Pancreas (tissue), 10 donors: ENCODE measurements at places on chromosomes 5 and 9. TPM values are rescaled to one million over a fixed set of nuclear protein-coding genes. Genes with fewer than 3 reads are reported as not detected.

Gene C5orf52
- total RNA-seq = not detected

Gene TMC1
- total RNA-seq = not detected

Gene CDH18
- total RNA-seq = 0.75 TPM

Gene C5orf58
- not detected for total RNA-seq

Gene CBY3
- not detected for total RNA-seq

Gene SNX24
- total RNA-seq = 5.4 TPM

Gene SOHLH1
- total RNA-seq = not detected

Gene ALDH7A1
- 15.9 TPM for total RNA-seq

Gene SH3PXD2B
- 9.7 TPM for total RNA-seq

Gene ARL14EPL
- total RNA-seq = not detected

DNA sequence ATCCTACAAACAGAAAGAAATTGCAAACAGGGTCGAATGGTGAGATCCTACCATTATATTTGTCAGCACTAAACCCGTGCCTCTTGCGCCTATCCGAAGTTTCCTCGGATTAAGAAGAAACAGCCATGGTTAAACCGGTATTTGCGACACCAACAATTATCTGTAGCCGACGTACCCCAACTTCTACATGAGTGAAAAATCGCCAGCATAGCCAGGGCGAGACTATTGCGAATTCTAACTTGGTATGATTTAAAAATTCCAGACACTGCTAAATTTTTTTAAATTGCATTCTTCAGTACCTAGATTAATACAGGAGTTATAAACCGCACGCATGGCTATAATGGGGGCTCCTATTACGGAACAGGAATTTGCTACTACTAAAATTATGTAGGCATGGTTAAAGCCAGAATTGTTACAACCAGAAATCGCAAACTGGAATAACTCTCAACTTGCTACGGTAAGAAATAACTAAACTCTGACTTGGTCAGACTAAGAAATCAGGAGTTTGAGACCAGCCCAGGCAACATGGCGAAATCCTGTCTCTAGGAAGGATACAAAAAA, 25.3 kb upstream of the ANXA2R start:
- DNase-seq = no peak

DNA sequence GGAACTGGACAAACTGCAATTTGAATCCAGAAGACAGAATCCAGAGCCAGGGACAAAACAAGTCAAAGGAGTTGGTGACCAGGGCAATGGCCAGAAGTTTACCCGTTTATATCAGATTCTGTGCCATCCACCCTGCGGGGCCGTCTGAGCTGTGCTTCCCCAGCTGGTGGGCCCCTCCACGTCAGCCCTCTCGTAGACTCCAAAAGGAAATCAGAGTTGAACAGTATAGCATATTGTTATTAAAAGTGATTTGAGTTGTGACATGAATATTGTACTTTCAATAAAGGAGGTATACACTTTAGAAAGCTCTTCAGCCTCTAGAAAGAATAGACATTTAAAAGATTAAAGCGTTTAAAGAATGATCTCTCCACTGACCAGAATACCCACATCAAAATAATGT, 102.4 kb downstream of the NFIB start:
- no peak for DNase-seq

- DNase-seq = no peak
Observed at GRCh38 chr9:98538626-98539031, 170.1 kb downstream of the GABBR2 start.

GRCh38 chr9:116555119-116555518, 132.0 kb upstream of the TRIM32 start:
- no peak for DNase-seq

- DNase-seq = no peak
Observed at GRCh38 chr9:121981118-121981883, 111.8 kb downstream of the TTLL11 start.

DNA sequence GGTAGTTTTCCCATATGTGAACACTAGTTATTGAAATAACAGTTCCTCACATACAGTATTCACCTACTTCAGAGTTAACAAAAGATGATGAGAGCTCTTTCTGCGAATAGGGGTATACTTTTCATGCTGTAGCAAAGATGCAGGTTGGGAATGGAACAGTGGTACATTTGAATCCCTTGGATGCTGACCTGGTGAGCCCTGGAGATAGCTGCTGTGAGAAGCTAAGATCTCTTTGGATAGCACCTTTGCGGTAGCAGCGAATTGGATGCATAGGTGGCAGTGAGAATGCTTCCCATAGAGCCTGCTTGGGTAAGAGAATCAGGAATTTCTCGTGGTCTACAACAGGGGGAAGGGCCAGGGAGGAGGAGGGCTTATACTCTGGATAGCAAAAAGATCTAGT, 61.2 kb downstream of the NUP214 start:
- DNase-seq = no peak

DNA sequence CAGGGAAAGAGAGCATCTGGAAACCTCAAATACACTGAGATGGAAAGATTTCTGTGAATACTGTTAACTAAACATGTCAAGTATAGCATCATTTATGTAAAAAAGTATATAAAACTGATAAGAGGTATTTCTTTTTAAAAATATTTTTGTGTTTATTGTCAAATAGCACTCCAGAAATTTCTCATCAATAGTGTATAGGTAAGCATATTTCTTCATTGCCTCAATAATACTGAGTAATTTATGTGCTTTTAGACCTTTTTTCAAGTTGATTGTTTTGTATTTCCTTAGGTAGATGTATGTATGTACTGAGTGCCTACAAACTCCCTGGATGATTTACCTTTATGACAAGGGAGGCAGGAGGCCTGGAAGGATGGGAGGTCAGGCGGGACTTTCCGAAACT, 196.3 kb downstream of the ROR2 start:
- DNase-seq = no peak

DNA sequence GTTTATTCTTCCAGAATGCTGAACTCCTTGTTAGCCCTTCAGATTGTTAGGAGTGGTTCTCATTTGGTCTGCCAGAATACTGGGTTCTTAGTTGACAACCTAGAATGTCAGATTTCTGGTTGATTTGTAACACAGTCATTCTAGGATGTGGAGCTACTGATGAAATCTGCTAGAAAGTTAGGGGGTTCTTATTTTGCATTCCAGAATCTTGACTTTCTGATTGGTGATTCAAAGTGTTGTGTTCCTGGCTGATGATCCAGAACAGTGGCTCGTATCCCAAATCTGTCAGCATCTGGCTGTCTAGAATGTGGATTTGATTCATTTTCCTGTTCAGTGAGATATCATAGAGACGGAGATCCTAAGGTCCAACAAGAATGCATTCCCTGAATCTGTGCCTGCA, 21.9 kb downstream of the PTGS1 start:
- DNase-seq = no peak

DNA sequence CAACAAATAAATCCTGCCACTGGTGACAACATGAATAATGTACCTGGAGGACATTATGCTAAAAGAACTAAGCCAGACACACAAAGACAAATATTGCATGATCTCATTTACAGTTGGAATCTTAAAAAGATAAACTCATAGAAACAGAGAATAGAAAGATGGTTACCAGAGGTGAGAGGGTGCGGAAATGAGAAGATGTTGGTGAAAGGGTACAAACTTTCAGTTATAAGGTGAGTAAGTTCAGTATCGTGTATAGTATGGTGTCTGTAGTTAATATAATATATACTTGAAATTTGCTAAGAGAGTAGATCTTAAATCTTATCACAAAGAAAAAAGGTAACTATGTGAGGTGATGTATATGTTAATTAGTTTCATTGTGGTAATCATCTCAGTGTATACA, 63.3 kb downstream of the PRRC1 start:
- no peak for DNase-seq

GRCh38 chr9:112884101-112884500, 6.6 kb downstream of the SLC46A2 start:
- no peak for DNase-seq

DNA sequence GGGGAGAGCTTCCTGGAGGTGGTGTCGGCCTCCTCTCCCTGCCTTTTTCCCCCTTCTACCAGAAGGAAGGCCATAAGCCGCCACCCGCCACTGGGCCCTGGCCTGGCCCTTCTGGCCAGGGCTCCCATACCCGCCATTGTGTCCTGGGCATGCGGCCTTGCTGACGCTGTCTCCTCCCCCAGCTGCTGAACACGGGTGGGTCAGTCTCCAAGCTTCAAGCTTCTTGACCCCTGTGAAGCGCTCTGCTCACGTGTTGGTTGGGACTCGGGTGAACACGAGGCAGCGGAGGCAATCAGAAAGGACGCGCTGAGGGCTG, 24.2 kb upstream of the UBAC1 start:
- DNase-seq = no peak

- no peak for DNase-seq
Observed at GRCh38 chr9:106284296-106284695, 578.7 kb upstream of the ZNF462 start.

DNA sequence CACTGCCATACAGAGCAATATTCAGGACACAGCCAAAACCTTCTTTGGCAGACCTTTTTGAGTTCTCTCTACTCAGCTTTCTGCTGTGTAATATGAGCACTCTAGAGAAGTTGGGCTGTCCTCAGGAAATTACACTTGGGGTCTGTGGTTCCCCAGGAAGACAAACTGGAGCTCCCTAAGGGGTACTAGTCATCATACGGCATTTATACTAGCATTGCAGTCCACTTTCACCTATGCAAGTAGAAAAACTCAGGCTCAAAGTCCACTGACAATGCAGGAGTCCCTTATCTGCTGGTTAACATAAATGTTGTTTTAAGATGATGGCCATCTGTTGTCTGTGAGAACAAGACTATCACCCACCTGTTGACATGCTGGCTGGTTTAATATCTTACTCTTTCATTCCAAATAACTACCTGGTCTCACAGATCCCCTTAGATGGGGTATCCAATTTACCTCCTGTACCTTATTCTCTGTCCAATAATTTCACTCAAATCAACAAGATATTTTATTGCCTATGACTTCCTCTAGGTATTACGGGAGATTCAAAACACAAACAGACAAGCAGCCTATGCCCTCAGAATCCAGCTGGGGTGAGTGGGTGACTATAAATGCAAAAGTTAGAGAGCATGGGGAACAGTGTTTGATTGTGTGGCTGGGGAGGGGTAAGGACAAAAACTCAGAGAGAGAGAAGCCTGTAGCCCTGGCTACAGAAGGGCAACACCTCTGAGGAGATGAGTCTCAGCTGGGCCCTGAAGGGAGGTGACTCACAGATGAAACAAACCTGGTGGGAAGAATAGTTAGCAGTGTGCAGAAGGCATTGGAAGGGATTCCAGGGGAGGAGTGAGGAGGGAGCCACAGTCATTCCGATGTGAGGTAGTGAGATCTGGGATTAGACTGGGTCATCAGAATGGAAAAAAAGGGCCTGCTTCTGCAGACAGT, 10.2 kb downstream of the DOCK8 start:
- no peak for DNase-seq

- no peak for DNase-seq
Observed at GRCh38 chr9:92963831-92964606, 16.7 kb downstream of the FGD3 start.

DNA sequence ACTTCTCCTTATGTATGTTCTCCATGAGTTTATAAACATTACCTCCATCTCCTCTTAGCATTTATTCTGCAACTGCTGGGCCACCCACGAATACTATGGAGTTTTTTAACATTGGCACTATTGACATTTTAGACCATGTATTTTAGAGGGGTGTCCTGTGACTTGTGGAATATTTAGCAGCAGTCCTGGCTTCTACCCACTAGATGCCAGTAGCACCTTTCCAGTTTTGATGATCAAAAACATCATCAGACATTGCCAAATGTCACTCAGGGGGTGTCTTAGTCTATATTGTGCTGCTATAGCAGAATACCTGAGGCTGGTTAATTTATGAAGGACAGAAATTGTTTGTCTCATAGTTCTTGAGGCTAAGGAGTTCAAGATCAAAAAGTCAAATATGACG, 187.5 kb upstream of the RORB start:
- no peak for DNase-seq

DNA sequence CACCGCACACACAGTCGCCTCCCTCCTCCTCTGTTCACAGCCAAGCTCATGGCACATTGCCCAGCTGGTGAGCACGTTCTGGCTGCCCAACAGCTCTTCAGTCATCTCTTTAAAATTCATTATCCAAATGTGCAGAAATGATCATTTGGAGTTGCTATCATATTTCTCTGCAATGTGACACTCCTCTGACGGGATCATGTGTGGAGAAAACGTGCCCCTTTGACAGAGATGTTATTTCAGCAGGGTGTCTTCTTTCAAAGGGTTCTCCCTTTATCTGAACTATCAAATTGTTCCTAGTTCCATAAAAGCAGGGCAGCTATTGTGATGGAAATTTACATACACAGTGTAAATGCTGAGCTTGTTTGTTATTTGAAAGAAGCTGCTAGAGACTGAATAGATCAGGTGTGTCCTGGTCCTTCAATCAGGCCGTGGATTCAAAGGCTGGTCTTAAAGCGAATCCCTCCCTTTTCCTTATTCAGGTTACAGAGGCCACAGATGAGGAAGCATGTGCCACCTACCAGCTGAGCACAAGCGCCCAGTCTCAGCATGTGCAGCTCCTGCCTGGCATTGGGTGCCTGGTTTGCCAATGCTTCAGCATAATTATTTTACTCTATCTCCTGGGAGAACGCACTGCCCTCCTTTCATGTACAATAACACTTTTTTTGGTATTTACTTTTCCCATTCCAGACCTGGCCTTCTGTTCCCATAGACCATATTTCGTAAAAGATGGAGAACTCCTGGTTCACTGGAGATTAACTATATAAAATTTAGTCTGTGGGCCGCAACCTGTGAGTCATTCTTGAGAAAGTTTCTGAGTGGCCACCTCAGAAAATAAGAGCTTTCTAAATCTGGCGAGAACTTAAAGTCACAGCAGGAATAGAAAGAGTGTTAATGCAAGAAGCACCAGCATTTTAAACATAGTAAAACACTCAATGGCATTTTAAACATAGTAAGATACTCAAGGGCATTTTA, 433.7 kb downstream of the ENC1 start:
- DNase-seq = peak; percentile 64

DNA sequence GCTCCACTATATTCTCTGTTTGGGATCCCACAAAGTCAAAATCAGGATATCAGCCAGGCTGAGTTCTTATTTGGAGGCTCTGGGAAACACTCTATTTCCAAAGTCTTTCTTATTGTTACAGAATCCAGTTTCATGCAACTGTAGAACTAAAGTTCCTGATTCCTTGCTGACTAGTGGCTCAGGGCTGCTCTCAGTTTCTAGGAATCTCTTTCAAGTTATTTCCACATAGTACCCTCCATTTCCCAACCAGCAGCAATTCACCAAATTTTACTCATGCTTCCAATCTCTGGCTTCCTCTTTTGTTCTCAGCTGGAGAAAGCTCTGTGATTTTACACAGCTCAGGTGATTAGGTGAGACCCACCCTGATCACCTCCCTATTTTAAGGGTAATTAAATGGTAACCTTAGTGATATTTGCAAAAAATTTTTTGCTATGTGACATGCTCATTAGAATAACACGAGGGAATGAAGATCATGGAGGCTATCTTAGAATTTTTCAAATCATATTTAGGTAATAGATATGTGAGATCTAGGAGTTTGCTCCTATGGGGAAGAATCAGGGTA, 794.9 kb upstream of the ARRDC3 start:
- DNase-seq = no peak

GRCh38 chr5:176365351-176366231, at the start of gene ARL10:
Gene ARL10 (plus strand): TSS chr5:176365487. CDS start chr5:176365564, 77 bp downstream.
- no peak for DNase-seq

DNA sequence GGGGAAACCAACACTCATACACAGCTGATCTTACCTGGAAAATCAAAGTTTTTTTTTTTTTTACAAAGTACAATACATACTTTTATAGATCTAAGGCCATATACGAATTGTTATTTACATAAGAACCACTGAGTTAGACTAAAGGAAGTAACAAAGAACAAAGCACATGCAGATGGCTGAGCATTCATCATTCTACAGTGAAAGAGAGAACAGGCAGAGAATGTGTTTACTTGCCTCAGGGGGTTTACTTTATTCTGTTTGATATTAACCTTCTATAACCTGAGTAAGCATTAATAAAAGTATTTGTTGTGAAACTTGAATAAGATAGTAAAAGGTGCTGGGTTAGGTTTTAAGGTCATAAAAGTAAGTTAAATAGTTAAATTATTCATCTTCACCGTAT, 54.7 kb downstream of the SLC38A9 start:
- no peak for DNase-seq
